ENCODE measurements at places on chromosomes 2 and 18. TPM values are rescaled to one million over a fixed set of nuclear protein-coding genes. Genes with fewer than 3 reads are reported as not detected.

ZNF396 gene
- 2.4 TPM for total RNA-seq

NEB gene
- 2.6 TPM for total RNA-seq

APOB gene
- 3.2 TPM for total RNA-seq

IL18R1 gene
- 7.0 TPM for total RNA-seq

SCN2A gene
- total RNA-seq: 2.0 TPM

ALK gene
- 0.33 TPM for total RNA-seq

G6PC2 gene
- not detected for total RNA-seq

TMEM198 gene
- total RNA-seq: 1.6 TPM

RMDN2 gene
- total RNA-seq: 9.8 TPM

GPR39 gene
- total RNA-seq: 0.16 TPM

PSMA8 gene
- not detected for total RNA-seq

EGR4 gene
- total RNA-seq: not detected

ODC1 gene
- total RNA-seq: 60.3 TPM

STARD6 gene
- total RNA-seq: not detected

FEV gene
- not detected for total RNA-seq

GRCh38 chr2:111135910-111136297 lies 15.2 kb downstream of the BCL2L11 start:
- peak overlapping the region; percentile 6 for H3K27ac ChIP-seq
- no peaks in the 10 kb centered on the region for H3K27me3 ChIP-seq
- no peaks in the 10 kb centered on the region for H3K36me3 ChIP-seq
- no peak overlapping the region for H3K4me3 ChIP-seq
- peak; percentile 24 for DNase-seq

DNA sequence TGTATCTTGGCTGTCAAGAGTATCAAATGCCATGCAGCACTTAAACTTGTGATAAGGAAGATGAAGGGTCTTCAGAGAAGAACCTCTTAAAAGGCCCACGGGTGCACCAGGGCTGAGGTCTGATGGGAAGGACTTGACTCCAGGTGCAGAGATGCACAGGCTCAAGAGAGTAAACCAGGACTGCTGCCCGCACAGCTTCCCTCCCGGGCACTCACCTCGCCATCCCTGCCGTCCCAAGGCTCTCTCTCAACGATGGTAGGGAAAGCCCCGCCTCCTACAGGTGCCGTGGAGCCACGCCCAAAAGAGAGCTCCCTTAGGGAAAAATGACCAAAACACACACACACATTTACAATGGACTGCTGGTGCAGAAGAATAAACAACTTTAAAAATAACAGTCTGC lies 27.9 kb downstream of the PDIA6 start:
- no peak overlapping the region for H3K27ac ChIP-seq
- no peaks in the 10 kb centered on the region for H3K4me1 ChIP-seq
- no peak for DNase-seq

GRCh38 chr18:62964432-62964831 lies 249.1 kb downstream of the PHLPP1 start:
- no peak for DNase-seq
- H3K27me3 ChIP-seq: no peaks in the 10 kb centered on the region
- no peaks in the 10 kb centered on the region for H3K36me3 ChIP-seq
- no peaks in the 10 kb centered on the region for H3K4me1 ChIP-seq
- no peak overlapping the region for H3K27ac ChIP-seq
- H3K4me3 ChIP-seq: no peak overlapping the region

GRCh38 chr2:222864296-222864695 lies 3.5 kb downstream of the ACSL3 start:
- H3K27me3 ChIP-seq: no peaks in the 10 kb centered on the region
- DNase-seq: no peak
- no peak overlapping the region for H3K4me3 ChIP-seq
- H3K4me1 ChIP-seq: no peaks in the 10 kb centered on the region
- no peaks in the 10 kb centered on the region for H3K36me3 ChIP-seq

GRCh38 chr2:44290261-44290660 lies 15.0 kb downstream of the SLC3A1 start:
- H3K4me1 ChIP-seq: no peaks in the 10 kb centered on the region
- no peak for DNase-seq
- H3K4me3 ChIP-seq: no peak overlapping the region
- no peaks in the 10 kb centered on the region for H3K27me3 ChIP-seq
- H3K27ac ChIP-seq: no peak overlapping the region
- H3K36me3 ChIP-seq: no peaks in the 10 kb centered on the region

DNA sequence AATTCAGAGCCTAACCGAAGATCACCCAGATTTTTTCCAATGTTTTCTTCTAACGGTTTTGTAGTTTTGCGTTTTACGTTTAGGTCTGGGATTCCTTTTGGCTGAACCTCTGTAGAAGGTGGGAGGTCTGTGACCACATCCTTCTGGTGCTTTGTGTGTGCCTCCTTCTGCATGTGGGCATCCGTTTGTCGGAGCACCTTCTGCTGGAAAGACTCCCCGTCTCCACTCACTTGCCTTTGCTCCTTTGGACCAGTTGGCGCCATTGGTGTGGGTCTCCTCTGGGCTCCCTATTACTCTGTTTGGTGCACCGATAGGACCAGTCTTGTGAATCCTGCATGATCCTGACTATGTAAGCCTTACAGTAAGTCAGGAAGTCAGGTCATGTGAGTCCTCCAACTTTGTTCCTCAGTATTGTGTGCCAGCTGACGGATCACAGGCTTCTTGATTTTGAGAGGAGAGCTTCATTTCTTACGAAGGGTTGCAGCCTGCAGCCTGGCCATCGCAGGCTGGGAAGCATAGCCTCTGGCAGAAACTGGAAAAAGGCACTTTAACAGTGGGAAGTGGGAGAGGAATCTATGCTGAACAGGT lies 13.6 kb downstream of the AQP12A start:
- DNase-seq: no peak
- H3K36me3 ChIP-seq: no peaks in the 10 kb centered on the region
- H3K27ac ChIP-seq: no peak overlapping the region
- H3K27me3 ChIP-seq: no peaks in the 10 kb centered on the region
- H3K4me3 ChIP-seq: no peak overlapping the region

GRCh38 chr2:18824325-18824790 lies 235.0 kb upstream of the NT5C1B start:
- DNase-seq: no peak
- H3K36me3 ChIP-seq: no peaks in the 10 kb centered on the region
- no peak overlapping the region for H3K27ac ChIP-seq
- H3K4me3 ChIP-seq: no peak overlapping the region

DNA sequence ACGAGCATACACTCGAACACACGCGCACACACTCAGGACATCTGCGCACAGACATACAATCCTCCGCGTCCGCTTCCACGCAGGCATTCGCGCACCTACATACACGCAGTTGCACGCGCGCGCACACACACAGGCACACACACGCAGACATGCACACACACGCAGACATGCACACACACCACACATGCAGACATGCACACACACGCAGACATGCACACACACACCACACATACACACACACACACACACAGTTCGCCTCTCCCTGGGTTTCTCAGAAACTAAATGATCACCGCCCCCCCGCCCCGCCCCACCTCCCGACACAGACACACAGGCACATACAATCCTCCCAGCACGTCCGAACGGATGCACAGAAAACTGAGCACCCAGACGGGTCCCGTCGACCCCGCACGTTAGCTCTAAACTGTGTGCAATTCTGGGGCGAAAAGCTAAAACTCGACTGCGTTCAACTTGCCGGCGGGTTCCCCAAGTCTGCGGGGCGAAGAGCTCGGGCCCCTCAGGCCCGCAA lies 1.0 kb downstream of the EPHA4 start:
- no peak for DNase-seq
- no peaks in the 10 kb centered on the region for H3K4me1 ChIP-seq
- peaks cover 5% of the 10 kb centered on the region for H3K27me3 ChIP-seq
- no peaks in the 10 kb centered on the region for H3K36me3 ChIP-seq
- no peak overlapping the region for H3K27ac ChIP-seq

GRCh38 chr2:88521445-88522073 lies 69.1 kb upstream of the FOXI3 start:
- no peak overlapping the region for H3K27ac ChIP-seq
- H3K4me1 ChIP-seq: no peaks in the 10 kb centered on the region
- H3K36me3 ChIP-seq: no peaks in the 10 kb centered on the region
- H3K27me3 ChIP-seq: no peaks in the 10 kb centered on the region
- DNase-seq: no peak

- H3K27ac ChIP-seq: peak overlapping the region; percentile 51
- peak overlapping the region; percentile 42 for H3K4me3 ChIP-seq
- H3K27me3 ChIP-seq: no peaks in the 10 kb centered on the region
- no peak for DNase-seq
- no peaks in the 10 kb centered on the region for H3K36me3 ChIP-seq
- no peaks in the 10 kb centered on the region for H3K4me1 ChIP-seq
Observed at GRCh38 chr18:55794288-55795052, 206.5 kb upstream of the TCF4 start.

DNA sequence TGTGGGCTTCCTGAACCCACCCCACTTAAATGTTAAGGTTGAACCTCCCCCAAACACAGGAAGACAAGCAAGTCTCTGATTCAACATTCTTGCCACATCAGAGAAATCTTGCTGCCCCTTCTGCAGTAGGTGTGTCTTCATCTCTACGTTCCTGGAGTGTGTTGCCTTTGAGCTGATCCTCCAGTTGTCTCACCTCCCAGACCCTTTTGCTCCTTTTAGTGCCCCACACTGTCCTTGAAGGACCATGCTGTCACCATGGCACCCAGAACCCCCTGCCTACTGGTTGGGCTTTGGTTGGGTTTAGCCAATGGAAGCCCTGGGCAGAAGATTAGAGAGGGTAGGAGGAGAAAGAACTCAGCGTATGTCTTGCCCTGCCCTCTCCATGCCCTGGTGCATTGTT lies 10.7 kb downstream of the CAB39 start:
- H3K27ac ChIP-seq: no peak overlapping the region
- H3K36me3 ChIP-seq: no peaks in the 10 kb centered on the region
- H3K27me3 ChIP-seq: no peaks in the 10 kb centered on the region
- H3K4me3 ChIP-seq: no peak overlapping the region
- no peak for DNase-seq

GRCh38 chr2:85735691-85736090 lies 18.1 kb upstream of the ATOH8 start:
- DNase-seq: no peak
- no peaks in the 10 kb centered on the region for H3K27me3 ChIP-seq
- H3K4me3 ChIP-seq: no peak overlapping the region
- H3K27ac ChIP-seq: no peak overlapping the region

DNA sequence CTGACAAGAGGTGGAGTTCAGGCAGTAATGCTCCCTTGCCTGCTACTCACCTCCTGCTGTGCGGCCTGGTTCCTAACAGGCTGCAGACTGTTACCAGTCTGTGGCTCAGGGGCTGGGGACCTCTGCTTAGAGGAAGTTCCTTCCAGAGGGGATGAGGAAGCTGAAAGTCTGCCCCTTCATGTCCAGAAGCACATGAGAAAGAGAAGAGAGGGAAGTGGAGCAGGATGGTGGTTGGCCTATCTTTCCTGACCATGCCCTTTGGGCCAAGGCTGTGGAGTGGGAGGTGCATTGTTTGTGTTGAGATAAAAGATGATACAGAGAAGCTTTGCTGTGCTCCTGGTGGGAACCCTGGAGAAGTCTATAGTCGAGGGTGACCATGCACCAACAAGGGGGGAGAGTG lies 112.5 kb downstream of the LPIN1 start:
- H3K36me3 ChIP-seq: no peaks in the 10 kb centered on the region
- H3K4me3 ChIP-seq: no peak overlapping the region
- no peak for DNase-seq
- H3K4me1 ChIP-seq: no peaks in the 10 kb centered on the region

Data from breast epithelium (tissue), 4 donors.